ENCODE measurements at places on chromosomes 11 and 22.
A peak's percentile ranks its signal among the peaks of the same experiment; 100 is the strongest.

DNA sequence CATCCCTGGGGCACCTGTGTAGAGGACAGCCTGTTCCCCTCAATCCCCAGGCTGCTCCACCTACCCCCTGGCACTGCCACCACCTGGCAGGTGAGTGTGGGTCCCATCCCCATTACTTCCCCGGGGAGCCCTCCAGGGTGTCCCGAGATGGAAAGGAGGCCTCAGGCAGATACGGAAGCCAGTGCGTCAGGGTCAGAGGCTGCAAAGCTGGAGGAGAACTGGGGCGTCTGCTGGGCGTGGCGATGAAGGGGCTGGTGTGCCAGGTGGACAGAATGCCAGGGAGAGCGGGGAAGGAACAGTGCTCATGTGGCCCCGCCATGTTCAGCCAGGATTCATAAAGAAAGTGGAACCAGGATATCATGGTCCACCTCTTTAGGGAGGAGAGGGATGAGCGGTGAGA, 7.8 kb downstream of the YPEL1 start:
- no peak for DNase-seq

DNA sequence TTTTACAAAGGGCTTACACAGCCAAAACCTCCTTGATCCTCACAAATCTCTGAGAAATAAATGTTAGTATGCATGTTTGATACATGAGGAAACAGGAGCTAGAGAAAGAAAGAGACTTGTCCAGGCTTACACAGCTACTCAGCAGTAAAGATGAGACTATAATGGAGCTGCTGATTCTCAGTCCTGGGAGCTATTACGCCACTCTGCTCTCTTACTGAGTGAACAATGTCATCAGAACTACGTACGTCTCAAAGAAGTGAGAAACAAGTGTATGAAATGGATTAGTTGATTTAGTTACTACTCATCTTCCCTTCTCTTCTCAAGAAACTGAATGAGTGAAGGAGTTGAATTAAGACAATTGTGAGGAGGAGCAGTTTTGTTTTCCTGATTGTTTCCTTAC, 12.3 kb downstream of the MS4A6E start:
- no peak for DNase-seq

- DNase-seq, result no peak
Measured at GRCh38 chr11:65216830-65217229, 35.1 kb downstream of the CAPN1 start.

- no peak for DNase-seq
Measured at GRCh38 chr22:44493206-44493605, 4.8 kb downstream of the RTL6 start.

GRCh38 chr11:17846852-17847453, 112.4 kb downstream of the KCNC1 start:
- DNase-seq, result peak; percentile 68

GRCh38 chr11:121466063-121466794, 13.5 kb upstream of the SORL1-AS1 start:
- DNase-seq, result peak; percentile 97

DNA sequence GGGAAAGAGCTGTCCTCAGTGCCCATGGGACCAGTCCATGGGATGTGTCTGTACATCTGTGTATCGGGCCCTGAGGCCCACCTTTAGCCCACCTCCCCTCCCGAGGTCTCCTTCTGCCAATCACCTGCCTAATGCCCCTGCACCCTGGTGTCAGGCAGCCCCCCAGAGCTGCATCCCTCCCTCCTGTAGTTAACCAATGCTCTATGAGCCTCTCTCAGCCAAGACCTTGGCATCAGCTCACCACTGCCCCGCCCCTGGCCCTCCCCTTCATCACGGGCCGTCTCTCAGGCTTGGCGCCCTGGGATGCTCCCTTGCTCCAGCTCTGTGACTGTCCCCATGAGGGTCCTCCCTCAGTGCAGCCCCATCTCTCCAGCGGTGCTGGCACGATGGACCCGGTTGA, 18.5 kb downstream of the MGAT3 start:
- no peak for DNase-seq

DNA sequence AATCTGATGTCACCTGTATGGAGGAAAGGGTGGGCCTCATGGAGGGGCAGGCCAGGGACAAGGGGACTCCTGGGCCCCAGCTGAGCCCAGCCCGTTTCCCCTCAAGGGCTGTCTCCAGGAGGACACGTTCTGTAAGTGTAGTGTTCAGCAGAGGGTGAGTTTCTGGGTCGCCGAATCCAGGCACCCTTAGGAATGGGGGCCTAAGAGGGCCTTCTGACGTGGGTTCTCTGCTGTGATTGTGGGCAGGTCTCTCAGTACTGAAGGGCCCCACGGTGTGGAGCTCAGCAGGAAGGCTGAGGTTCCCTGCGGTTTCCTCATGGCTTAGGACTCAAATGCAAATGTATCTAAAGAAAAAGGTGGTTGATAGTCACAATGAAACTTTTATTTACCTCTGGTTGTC, 6.5 kb downstream of the PTDSS2 start:
- DNase-seq, result no peak

GRCh38 chr11:134677891-134678551, 266.0 kb upstream of the B3GAT1 start:
- no peak for DNase-seq

- DNase-seq, result peak; percentile 25
Measured at GRCh38 chr11:124799348-124800225, 619 bp downstream of the MSANTD2 start.

- peak; percentile 92 for DNase-seq
Measured at GRCh38 chr11:112318184-112318591, 57.5 kb upstream of the PLET1 start.

- peak; percentile 8 for DNase-seq
Measured at GRCh38 chr11:48193876-48194275, 22.7 kb upstream of the OR4B1 start.

GRCh38 chr22:32999039-32999815, 59.0 kb downstream of the SYN3 start:
- no peak for DNase-seq

DNA sequence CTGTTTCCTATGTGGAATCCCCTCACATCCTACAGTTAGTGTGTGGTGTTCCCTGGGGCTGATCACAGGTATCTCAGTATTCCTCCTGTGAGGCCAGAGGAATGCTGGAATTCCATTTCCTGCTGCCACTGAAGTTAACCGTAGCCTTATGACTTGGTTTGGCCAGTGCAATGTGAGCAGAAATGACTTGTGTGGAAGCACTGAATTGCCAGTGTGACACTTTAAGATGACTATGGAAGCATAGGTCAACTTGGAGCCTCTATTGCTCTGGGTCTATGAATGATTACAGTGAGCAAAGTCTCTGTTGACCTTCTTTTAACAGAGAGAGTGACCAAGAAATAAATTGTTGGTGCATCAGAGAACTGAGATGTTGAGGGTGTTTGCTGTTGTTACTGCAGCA, 16.5 kb downstream of the TBRG1 start:
- no peak for DNase-seq

- peak; percentile 85 for DNase-seq
Measured at GRCh38 chr11:83070044-83070701, 1.5 kb downstream of the RAB30 start.

DNA sequence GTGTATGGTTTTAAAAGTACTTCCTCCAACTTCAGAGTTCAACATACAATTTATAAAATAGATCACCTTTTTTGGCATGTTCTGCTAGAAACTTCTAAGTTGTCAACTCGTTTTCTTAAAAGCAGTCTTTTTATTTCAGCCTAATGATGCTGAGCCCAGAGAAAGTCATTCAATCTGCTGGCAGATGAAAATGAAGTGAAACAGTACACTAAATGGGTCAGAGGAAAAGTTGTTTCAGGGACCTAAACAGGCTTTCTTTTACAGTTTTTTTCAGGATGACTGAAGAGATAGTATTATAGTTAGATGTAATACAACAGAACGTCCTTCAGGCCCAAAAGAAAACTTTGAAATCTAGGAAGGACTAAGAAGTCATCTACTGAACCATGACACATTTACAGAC, 842.7 kb upstream of the CCDC90B start:
- no peak for DNase-seq

DNA sequence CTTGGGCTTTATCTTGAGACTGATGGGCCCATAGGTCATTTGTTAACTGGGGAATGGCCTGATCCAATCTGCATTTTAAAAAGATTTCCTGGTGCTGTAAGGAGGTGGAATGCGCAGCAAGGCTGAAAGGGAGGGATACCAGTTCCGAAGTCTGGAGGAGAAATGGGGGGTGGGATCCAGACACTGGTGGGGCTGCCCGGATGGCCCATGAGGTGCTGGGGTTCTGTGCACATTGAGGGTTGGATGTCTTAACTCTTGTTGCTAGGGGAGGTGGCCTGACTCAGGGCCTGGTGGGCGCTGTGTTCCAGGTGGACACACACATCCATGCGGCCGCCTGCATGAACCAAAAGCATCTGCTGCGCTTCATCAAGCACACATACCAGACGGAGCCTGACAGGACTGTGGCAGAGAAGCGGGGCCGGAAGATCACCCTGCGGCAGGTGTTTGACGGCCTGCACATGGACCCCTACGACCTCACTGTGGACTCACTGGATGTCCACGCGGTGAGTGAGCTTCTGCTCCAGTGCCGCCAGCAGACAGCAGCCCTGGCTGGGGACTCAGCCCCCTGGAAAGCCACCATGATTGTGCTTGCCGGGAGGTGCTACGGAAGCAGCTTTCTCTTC, 38.1 kb downstream of the AMPD3 start:
- no peak for DNase-seq
